ENCODE measurements at places on chromosomes 7 and 10.

GRCh38 chr7:112019932-112020331 lies 186.3 kb downstream of the DOCK4 start:
- DNase-seq: no peak

DNA sequence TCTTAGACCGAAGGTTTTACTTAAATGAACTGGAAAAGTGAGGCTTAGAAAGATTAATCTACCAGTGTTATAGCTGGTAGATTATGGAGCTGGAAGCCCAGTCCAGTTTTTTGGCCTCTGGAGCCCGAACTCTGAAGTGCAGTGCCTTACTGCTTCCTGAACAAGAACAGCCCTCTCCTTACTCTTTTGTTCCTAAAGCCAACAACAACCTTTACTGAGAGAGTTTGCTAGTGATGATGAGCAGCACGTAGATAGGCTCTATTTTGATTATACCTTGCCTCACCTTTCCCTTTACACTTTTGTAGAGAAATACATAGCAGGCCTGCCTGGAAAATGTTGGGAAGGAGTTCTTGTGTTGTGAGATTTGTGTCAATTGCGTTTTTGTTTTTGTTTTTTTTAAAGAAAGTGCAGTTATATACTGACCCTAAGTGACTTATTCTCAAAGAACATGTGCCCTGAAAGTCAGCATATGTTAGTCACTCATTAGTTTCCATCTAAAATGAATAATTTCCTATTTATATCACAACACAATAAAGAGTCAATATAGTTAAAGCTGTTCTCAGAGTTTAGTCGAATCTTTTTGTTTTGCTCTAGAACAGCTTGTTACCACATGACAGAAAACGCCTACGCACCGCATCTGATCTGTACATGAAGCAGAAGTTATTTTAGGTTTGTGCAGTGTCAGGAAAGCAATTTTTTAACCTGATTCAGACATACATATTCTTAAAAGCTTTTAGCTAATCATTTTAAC lies 33.0 kb downstream of the PLEKHA1 start:
- DNase-seq: no peak

DNA sequence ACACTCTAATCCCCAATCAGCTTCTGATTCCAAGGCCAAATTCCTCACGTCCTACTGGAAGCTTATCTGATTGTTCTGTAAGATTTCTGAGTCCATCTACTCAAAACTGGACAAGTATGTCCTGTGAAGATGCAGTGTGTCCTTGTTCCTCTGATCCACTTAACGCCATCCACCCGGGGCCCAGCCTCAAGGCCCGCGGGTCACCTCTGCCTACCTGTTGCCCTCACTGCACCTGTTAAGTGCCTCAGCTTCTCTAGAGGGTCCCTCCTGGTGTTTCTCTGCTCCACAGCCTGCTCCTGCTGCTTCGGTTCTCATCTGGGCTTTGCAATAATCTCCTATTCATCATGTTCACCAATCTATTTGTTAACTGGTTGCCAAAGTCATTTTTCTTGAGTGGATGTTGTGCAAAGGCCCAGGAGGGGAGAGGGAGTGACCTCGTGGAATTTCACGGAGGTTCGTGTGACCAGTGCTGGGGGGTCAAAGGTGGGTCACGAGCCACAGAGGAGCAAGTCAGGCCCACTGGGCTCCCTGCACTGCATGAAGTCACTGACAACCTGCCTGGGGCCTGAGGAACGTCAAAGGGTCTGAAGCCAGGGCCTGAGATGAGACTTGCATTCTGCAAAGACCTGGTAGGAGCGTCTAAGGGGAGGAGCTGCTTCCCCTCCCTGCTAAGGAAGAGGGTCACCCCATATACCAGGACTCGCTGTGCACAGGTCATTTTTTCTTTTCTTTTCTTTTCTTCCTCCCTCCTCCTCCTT lies 338.1 kb downstream of the WDR37 start:
- DNase-seq: no peak

DNA sequence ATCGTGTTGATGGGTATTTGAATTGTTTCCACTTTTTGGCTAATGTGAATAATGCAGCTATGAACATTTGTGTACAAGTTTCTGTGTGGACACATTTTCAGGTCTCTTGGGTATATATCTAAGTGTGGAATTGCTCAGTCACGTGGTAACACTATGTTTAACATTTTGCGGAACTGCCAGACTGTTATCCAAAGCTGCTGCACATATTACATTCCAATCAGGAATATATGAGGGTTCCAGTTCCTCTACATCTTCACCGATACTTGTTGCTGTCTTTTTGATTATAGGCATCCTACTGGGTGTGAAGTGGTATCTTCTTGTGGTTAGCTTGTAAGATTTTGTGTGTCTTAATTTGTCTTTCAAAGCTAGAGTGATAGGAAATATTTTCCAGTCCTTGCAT lies 6.8 kb downstream of the PTPN12 start:
- no peak for DNase-seq
